Mesenchymal stem cell (in vitro differentiated cells and primary cell): ENCODE measurements at places on chromosomes 6 and 20.
A peak's percentile ranks its signal among the peaks of the same experiment; 100 is the strongest.

DNA sequence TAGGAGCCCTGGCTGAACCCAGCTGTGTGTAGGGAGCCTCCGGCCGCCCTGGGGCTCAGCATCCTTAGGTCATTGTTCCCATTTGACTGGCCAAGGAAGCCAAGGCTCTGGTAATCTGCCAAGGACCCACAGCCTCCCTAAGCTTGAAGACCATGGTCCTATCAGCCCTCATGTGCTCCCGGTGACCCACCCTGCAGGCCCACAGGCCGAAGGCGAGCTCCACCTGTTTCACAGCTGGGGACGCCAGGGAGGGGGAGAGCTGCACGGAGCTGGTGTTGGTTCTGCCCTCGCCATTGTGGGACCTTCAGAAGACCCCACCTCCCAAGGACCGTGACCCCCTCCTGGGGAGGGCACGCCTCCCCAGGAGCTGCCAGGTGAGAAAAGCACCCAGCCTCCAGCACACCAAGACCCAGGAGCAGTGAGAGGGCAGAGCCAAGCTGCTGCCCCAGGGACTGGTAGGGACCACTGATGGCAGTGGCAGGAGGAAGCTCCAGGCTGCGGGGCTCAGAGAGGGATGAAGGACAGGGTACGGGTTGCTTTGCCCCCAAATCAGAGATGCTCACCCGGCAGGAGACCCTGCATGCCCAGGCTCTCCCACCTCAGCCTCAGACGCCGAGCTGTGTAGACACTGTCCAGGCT is 30.7 kb upstream of the MRGBP start:
- DNase-seq, result no peak

DNA sequence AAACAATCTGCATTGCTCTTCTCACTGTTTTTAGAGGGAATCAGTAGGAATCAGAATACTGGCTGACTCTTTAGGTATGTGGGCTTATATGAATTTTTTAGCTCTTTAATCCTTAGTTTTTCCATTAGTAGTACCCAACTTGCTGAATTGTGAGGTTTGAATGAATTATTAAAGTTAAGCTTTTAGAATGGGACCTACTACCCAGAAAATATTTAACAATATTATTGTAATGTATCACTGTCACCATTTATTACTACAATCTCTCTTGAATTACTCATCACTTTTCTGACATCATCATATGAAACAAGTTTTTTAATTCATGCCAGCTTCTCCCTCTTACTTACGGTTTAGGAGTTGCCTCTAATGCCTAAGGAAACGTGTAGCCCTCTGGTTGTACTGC is 212.7 kb downstream of the BCKDHB start:
- no peak for DNase-seq

GRCh38 chr6:45421709-45422502 is 44.2 kb upstream of the SUPT3H start:
- DNase-seq, result peak; percentile 73

GRCh38 chr20:19802492-19803158 is 44.6 kb downstream of the RIN2 start:
- DNase-seq, result peak; percentile 20

DNA sequence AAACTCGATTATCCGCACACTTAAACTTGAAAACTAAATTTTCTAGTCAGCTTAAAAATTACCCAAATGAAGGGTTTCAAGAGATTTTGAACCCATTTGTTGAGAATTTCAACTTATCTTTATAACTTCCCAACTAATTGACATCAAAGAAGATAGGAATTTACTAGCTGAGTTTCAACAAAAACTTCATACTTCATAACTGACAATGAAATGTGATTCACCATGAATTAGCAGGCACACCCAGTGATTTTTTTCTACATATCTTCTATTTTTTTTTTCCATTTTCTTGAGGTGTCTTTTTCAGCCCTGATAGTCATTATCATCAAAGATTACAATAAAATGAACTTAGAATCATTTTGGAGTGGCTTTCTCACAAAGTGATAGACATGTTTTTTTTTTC is 26.7 kb downstream of the TNFAIP3 start:
- DNase-seq, result no peak
